NCI-H345 (cell line): ENCODE measurements at places on chromosomes 7 and 10.
A peak's percentile ranks its signal among the peaks of the same experiment; 100 is the strongest.

- DNase-seq = peak; percentile 61
Observed at GRCh38 chr7:73738220-73738611, 386 bp downstream of the ABHD11 start.

GRCh38 chr10:88073682-88074081 is 210.3 kb downstream of the PTEN start:
- no peak for DNase-seq

DNA sequence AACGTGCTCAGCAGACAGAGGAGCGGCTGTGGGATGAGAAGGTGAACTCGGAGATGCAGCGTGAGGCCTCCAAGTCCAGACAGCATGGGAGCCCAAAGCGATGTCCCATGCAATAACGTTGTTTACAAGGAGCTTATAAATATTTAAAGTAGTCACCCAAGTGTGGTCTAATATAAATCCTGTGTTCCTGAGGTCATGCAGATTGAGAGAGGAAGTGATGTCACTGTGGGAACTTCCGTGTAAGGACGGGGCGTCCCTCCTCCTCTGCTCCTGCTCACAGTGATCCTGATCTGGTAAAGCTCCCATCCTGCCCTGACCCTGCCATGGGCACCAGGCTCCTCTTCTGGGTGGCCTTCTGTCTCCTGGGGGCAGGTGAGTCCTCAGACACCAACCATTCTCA is 94.7 kb upstream of the PRSS58 start:
- DNase-seq = no peak

- no peak for DNase-seq
Observed at GRCh38 chr7:77524731-77525130, 12.4 kb upstream of the PTPN12 start.

GRCh38 chr7:39664057-39664456 is 40.7 kb downstream of the RALA start:
- DNase-seq = no peak

- no peak for DNase-seq
Observed at GRCh38 chr7:120442838-120443237, 169.9 kb downstream of the KCND2 start.

- no peak for DNase-seq
Observed at GRCh38 chr7:30475580-30475979, 3.0 kb downstream of the NOD1 start.

GRCh38 chr7:87512906-87513305 is 37.4 kb upstream of the ABCB4 start:
- DNase-seq = no peak
